ENCODE measurements at places on chromosomes 1 and 21.
A peak's percentile ranks its signal among the peaks of the same experiment; 100 is the strongest.

DNA sequence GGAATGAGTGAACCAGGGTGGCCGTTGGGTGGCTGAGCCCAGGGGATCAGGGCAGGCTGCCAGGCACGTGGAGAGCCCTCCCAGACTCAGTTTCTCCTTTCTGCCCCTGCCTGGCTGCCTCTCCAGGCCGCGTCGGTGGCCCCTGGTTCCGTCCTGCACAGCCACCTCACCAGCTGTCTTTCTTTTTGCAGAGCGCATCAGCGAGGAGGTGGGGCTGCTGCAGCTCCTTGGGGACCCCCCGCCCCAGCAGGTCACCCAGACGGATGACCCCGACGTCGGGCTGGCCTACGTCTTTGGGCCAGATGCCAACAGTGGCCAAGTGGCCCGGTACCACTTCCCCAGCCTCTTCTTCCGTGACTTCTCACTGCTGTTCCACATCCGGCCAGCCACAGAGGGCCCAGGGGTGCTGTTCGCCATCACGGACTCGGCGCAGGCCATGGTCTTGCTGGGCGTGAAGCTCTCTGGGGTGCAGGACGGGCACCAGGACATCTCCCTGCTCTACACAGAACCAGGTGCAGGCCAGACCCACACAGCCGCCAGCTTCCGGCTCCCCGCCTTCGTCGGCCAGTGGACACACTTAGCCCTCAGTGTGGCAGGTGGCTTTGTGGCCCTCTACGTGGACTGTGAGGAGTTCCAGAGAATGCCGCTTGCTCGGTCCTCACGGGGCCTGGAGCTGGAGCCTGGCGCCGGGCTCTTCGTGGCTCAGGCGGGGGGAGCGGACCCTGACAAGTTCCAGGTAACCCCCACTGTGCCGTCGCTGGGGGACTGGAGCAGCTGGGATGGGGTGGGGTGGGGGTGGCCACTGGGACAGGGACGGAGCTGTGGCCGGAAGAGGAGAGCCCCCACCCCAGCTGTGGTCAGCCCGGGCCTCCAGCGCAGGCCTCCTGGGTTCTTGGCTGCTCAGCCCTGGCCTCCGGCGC, 63.3 kb downstream of the COL18A1 start:
- no peak for DNase-seq

GRCh38 chr1:10515301-10515975, 40.7 kb downstream of the PEX14 start:
- no peak for DNase-seq

- no peak for DNase-seq
Measured at GRCh38 chr21:41650526-41651145, 116.2 kb downstream of the RIPK4 start.

DNA sequence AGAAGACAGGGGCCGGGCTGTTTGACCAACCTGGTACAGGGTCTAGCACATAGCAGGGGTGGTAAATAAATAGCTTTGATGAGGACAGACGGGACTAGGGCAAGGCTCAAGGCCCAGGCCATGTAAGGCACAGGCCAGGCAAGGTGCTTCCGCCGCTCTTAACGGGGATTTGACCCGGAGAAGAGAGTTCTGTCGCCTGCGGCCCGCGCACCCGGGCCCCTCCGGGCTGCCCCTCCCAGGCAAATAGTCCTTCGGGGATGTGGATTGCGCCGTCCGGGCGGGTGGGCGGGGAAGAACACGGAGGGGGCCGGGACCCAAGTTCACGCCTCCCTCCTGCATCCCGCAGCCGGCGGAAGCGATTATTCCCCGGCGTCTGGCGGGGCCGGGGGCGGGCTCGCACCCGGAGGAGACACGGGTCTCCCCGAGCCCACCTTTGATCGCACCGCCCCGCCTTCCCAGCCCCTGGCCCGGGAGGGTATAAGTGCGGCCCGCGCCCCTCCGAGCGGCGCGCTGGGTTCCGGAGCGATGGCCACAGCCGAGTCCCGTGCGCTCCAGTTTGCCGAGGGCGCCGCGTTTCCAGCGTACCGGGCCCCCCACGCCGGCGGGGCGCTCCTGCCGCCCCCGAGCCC, at the start of gene MIXL1:
MIXL1 (plus strand) TSS at position 508 of the 629 bp plus-strand sequence; CDS start at position 526, 18 bp downstream.
- DNase-seq = no peak

DNA sequence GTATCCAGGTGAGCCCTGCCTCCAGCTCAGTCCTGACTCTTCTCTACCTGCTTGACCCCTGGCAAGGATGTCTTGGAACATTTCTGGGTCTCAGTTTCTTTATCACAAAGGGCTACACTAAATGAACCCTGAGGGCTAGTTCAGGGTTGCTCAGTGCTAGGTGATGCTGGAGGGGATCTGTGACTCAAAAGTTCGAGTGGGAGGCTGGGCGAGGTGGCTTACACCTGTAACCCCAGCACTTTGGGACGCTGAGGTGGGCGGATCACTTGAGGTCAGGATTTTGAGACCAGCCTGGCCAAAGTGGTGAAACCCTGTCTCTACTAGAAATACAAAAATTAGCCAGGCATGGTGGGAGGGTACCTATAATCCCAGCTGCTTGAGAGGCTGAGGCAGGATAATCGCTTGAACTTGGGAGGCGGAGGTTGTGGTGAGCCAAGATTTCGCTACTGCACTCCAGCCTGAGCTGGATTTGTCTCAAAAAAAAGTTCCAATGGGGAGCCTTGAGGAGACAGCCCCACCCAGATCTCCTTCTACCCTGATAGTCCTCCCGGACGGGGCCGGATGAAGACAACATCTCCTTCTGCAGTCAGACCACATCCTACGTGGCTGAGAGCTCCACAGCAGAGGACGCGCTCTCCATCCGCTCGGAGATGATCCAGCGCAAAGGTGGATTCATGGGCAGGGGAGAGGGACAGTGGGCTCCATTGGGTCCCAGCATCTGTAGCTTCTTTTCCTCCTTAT, 48.9 kb downstream of the YARS1 start:
- DNase-seq = peak; percentile 30

GRCh38 chr21:15255261-15255660, 190.5 kb upstream of the NRIP1 start:
- no peak for DNase-seq

DNA sequence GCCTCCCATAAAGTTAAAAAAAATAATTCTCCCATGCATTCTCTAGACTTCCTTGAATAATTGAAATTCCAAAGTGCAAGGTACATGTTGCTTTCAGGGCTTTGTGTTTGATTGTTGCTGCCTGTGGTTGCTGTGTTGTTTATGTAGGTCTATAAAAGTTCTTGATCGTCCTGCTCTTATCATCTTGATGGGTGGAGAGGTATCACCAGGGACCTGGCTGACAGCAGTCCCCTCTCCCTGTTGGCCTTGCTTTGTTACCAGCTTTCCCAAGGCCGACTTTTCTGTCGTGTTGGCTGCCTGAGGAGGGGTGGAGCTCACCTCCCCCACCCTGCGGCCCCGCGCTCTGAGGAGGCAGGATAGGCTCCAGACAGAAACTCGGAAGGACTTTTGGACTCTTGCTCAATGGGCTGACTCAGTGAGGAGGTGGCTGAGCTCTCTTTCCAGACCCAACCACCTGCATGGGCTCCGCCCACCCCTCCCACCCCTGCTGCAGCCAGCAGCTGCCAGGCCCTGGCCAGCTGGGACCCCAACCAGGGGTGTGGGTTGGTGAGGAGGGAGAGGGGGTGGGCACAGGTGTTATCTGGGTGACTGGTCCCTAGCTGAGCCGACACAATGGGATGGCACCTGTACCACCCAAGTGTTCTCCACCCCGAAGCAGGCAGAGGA, 2.0 kb downstream of the INAVA start:
- DNase-seq = no peak

DNA sequence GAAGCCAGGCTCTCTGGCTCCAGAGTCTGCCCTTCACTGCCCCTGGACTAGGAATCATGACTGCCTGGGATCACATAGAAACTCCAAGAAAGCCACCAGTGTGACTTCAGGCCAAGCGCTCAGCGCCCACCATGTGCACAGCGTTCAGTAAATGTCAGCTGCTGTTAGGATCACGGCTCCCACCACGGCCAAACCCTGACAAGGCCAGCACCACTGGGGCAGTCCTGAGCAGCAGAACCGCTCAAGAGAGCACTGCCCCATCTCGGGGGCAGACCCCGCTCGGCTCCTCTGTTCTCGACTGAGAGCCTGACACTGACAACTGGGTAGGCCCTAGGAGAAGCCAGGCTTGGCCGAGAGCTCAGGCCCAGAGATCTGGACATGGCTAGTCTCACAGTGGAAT, 10.0 kb downstream of the CAPZB start:
- no peak for DNase-seq
